ENCODE measurements at places on chromosomes 2 and 18. TPM values are rescaled to one million over a fixed set of nuclear protein-coding genes. Genes with fewer than 3 reads are reported as not detected.
A peak's percentile ranks its signal among the peaks of the same experiment; 100 is the strongest.

GRCh38 chr2:101516823-101517690 lies 42.1 kb upstream of the RFX8 start:
- peak; percentile 89 for DNase-seq

DNA sequence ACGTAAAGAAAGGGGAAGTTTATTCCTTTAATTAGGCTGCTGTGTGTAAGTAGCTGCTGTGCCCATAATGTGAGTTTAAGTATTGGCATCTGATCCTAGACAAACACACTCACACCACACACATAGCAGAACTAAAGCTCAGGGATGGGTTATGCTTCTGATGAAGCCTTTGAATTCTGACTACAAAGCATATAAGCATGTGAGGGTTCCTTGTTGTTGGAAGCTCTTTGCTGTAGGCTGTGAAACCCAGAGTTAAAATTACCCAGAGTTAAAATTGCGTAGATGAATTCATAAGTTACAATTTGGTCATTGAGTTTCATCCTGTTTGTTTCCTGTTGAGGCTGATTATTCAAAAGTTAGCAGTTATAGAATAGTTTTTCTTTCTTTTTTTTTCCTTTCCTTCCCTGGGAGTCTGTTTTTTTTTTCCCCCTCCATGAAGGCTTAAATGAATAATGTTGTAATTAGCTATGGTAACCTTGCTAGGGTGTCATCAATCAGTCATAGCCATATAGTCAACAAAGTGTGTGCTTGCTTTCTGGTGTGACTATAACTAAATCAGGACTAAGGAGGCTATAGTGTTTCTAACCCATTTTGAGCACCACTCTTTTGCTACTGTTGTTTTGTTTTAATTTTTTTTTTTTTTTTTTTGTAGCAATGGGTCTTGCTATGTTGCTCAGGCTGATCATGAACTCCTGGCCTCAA lies 426.1 kb downstream of the PARD3B start:
- DNase-seq = no peak

- DNase-seq = peak; percentile 61
Measured at GRCh38 chr2:207238831-207239701, 73.3 kb upstream of the KLF7 start.

DNA sequence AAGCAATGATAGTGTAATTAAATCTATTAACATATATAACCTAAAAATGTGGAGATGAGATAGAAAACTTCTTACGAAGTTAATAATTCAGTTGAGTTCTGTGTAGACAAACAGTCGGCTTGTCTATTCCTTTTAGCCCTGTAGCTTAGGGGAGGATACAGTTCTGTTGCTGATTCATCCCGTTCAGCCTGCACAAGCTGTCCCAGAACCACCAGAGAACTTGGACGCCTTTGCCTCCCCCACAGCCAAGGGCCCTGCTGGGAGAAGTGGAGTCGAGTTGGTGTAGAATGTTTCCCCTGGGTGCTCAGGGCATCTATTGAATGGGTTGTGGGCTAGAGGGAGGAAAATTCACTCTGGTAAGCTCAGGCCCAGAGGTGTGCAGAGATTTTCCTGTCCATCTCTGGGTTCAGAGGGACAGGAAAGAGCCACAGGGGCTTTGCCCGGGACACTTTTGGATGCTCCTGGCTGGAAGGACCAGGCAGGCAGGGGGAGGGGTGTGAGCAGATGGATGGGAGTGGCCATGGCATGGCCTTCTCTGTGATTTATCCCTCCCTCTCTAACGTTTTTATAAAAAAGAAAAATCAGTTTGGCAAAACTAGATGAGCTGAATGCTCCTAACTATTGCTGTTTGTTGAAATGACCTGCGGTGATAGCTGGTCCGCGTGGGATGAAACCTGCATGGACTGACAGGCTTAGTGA lies 42.8 kb upstream of the GALR1 start:
- DNase-seq = no peak

DNA sequence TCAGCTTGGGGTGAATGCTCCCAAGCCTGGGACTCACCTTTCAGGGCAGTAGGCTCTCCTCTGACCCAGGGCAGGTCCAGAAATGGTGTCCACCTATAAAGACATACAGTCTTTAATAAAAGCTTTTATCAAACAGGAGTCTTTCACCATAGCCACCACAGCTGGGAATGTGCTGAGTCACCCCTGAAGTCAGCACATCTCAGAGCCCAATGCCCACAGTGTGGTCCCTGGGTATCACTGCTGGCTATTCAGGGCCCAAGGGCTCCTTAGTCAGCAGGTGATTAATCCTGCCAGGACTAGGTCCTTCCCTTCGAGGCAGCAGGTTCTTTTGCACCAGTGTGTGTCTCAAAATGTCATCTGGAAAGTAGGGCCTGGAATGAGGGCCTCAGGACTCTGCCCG lies 181.9 kb downstream of the MEMO1 start:
- DNase-seq = no peak

DNA sequence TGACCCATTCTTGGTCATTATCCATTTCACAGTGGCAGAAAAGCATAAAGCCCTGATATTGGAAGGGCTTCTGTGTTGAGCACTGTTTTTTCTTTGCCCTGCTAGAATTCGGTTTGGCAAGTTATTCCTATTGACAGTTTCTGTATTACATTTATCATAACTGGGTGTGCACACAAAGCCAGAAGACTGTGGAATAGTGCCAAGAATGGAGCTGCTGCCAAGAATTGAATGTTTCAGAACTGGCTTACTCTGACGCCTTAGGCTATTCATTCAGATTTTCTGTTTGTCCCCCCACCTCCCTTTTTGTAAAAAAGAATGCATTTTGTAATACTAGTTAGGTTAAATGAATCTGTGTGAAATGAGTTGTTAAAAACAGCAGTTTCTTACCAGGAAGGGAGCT lies 12.7 kb downstream of the KDM3A start:
- DNase-seq = peak; percentile 59

DNA sequence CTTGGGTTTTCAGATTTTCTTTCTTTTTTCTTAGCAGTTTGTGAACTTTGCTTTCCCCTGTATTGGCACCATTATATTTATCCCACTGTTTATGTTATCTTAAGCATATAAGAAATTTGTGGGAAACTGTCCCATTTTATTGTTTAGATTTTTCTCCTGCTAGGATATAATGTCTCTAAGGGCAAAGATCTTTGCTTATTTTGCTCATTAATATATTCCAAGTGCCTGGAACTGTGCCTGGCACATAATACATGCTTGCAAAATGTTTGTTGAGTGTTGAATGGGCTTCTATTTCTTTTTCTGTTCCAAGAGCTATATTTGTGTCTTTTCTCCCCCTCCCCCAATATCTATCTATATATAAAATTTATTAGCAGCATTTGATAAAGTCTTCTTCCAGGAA lies 5.4 kb downstream of the EPC2 start:
- DNase-seq = no peak

DNA sequence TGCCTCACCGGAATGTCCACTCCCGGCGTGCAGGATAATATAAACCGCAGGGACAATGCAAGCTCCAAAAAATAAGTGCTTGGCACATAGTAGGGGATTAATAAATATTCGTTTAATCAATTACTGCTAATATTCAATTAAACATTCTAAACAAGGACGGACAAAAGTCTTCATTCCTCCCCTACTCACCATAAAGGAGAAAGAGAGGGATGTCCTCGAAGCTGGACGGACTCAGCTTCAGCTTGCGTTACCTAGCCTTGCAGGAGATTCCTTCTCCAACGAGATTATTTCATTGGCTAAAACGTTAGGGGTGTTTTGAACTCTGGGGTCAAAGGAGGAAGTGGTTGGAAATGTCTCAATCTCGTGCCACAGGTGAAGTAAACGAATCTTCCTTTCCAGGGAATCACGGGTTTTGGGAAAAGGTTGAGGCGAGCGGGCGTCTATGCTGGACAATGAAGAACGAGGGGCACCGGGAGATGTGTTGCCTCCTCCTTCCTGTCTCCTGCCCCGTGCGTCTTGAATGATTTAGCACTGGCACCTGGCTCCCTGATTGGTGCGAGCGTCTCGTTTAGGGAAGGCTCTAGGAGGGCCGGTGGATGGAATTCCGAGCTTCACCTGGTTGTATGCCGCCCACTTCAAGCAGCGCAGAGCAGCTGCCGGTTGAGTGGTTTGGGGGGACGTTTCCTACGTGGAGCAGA lies 2.0 kb upstream of the GAD1 start:
- no peak for DNase-seq

DNA sequence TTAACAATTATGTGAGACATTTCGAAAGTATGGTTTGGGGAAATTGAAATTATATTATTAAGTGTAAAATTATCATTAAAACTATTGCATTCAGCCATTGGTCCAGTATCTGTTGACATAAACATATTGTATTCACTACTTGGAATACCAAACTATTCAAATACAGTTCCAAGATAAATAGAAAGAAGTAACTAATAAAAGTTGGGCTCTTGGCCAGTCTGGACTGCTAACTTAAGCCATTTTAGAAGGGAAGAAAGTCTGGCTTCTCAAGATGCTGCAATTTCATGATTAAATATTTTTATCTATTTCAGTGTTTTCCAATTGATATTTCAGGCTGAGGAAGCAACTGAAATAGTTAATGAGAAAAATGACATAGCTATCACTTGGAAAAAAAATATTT lies 109.8 kb upstream of the CHRNA1 start:
- DNase-seq = no peak

GRCh38 chr18:54135216-54135615 lies 89.3 kb downstream of the MBD2 start:
- no peak for DNase-seq

GRCh38 chr2:71498261-71498701 lies 44.9 kb downstream of the DYSF start:
- peak; percentile 69 for DNase-seq

DNA sequence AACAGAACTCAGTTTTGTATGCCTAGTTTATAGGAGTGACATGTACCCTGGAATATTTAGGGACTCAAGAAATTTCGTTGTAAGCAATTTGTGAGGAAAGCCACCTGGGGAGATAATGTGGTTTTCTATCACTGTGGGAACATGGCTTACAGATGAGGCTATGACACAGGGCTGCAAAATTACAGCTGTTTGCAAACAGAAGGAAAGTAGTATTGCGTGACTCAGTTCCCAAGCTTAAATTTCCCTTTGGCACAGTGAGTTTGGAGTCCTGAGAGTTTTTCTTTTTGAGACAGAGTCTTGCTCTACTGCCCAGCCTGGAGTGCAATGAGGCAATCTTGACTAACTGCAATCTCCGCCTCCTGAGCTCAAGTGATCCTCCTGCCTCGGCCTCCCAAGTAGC lies 149.8 kb downstream of the MYO5B start:
- no peak for DNase-seq

- DNase-seq = peak; percentile 49
Measured at GRCh38 chr2:218671654-218672566, at the start of the genes RNF25 and STK36. TSS of gene RNF25 (minus strand) at chr2:218672002. CDS start at chr2:218671970, 32 bp downstream. TSS of gene STK36 (plus strand) at chr2:218672086. CDS start at chr2:218672830, 744 bp downstream.

DNA sequence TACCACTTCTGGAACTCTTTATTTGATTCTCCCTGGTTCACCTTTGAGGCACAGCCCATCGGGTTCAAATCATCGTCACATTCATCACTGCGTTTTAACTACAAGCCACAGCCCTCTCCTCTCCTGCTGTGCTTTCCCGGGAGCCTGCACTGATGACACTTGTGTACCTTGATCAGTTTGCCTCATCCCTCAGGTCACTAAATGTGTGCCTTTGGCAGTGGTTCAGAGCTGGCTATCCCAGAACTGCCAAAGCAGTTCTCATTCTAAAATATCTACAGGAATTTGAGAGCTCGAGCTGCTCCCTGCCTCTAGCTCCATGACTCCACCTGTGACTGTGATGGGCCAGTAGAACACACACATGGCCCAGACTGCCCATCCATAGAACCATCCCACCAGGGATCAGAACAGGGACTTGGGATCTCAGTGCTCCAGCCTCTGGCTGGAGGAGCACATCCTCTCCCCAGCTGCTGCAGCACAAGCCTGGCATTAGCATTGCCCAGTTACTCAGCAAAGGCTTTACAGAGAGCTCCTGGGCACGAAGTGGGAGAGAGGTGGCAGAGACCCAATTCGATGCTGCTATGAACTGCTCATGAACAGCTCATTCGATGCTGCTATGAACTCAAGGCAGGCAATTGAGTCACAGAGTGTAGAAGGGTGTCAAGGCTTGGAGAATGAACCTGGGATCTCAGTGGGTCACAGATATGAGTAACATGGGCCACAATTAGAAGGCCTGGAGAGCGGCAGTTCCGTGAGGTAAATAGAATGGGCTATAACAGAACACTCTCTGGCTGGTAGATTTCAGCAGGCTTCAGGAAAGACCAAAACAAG lies 41.9 kb downstream of the EVA1A start:
- DNase-seq = no peak

- DNase-seq = no peak
Measured at GRCh38 chr2:191443446-191443845, 198.2 kb downstream of the MYO1B start.

- no peak for DNase-seq
Measured at GRCh38 chr2:28403370-28403956, 10.8 kb downstream of the FOSL2 start.

- DNase-seq = no peak
Measured at GRCh38 chr2:119477113-119477505, 45.5 kb downstream of the TMEM37 start.

DNA sequence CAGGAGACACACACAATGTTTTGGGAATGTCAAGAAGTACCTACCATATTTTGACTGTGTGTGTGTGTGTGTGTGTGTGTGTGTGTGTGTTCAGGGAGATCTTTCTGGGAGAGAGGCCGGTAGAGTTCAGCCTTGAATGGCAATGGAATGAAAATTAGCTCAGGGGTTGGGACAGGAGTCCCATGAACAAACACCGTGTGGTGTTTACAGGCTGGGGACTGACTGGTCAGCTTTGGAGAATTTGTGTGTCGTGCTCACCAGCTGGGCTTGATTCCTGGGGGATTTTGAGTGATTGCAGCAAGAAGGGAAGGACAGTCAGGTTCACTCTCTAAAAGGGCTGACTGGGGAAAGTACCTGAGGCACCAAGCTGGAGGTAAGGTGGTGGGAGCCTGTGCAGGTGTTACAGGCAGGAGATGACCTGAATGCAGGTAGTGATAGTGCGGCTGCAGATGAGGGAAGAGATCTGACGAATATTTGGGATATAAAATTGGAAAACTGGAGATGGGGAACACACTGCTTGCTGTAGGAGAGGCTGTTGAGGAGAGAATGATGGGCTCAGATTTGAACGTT lies 2.5 kb upstream of the ADNP2 start:
- no peak for DNase-seq

- no peak for DNase-seq
Measured at GRCh38 chr2:44118257-44118656, 50.4 kb upstream of the PPM1B start.

GRCh38 chr2:12156349-12156748 lies 409.9 kb downstream of the LPIN1 start:
- no peak for DNase-seq

DNA sequence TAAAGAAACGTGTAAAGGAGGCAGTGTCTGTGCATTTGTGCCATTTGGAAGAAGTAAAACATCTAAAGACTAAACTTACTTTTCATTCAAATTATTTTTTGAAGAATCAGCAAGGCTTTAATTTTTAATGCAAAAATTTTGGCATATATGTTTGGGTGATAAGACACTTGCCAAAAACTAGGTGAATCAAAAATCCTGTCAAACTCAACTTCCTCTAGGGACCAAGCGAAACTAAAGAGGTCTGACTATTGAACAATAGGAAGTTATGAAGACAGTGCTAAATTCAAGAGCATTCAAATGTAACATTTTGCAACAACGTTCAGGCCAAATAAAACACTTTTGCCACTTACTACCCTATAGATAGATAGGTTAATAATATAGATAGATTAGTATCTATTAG lies 306.1 kb downstream of the NOL4 start:
- DNase-seq = no peak

L3MBTL4 gene
- total RNA-seq = 0.04 TPM

SERPINB11 gene
- total RNA-seq = not detected

MMADHC gene
- 174 TPM for total RNA-seq

ALKAL2 gene
- not detected for total RNA-seq

VWC2L gene
- total RNA-seq = not detected

GAL3ST2 gene
- total RNA-seq = not detected

ATIC gene
- 22.8 TPM for total RNA-seq

ATG4B gene
- 75.2 TPM for total RNA-seq

SERPINB12 gene
- total RNA-seq = not detected

HOXD13 gene
- not detected for total RNA-seq

ABHD3 gene
- 5.0 TPM for total RNA-seq
